NCI-H2107 (cell line): ENCODE measurements at places on chromosomes 2 and 18.

GRCh38 chr2:36356990-36357846, 1.6 kb downstream of the CRIM1 start:
- no peak for DNase-seq

- peak; percentile 35 for DNase-seq
Observed at GRCh38 chr18:8661754-8662559, 43.4 kb upstream of the MTCL1 start.

DNA sequence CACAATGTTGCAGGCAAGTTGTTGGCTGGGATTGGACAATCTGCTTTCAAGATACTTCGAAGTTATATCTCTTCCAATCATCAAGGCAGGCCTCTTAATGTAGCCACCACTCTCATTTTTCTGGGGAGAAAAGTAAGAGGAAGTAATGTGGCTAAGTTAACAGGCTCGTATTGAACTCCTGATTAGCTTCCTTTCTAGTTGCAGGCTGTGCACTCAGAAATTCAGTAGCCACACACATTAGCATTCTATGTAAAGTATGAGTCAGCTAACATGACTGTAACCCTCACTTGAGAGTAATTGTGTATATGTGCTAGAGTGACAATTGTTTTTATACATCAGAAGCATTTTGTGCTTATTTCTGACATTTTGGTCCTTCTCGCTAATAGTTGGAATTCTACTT, 3.3 kb downstream of the TWSG1 start:
- DNase-seq = no peak

DNA sequence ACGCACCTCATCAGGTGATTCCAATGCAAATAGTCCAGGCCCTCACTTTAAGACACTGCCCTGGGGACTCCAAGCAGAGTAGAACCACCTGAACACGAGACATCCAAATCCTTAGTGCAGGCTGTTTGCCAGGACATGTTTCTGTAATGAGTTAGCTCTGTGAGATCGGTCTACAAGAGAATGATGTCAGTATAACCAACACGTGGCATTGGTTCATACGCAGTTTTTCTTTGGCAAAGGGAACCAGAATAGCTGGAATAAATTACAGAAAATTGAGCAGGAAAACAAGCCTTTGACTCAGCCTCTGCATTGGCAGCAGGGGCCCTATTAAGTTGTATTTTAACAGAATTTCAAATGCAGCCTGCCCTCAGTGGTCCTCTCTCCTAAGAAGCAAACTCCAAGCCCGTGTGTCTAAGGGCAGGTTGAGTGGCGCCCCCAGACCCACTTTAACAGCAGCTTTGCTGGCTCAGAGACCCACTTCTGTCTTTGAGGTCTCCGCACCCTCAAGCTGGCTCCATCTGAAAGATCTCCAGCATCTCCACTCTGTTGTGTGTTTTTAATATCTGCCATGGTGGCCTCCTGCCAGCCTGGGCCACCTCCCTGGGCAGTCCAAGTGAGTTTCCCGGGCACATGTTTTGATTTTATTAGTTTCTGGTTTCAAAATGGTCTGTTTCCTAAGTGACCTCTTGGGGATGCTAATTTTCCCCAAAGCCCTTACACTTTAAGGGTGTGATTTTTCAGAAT, 61.3 kb downstream of the ALPK2 start:
- no peak for DNase-seq

DNA sequence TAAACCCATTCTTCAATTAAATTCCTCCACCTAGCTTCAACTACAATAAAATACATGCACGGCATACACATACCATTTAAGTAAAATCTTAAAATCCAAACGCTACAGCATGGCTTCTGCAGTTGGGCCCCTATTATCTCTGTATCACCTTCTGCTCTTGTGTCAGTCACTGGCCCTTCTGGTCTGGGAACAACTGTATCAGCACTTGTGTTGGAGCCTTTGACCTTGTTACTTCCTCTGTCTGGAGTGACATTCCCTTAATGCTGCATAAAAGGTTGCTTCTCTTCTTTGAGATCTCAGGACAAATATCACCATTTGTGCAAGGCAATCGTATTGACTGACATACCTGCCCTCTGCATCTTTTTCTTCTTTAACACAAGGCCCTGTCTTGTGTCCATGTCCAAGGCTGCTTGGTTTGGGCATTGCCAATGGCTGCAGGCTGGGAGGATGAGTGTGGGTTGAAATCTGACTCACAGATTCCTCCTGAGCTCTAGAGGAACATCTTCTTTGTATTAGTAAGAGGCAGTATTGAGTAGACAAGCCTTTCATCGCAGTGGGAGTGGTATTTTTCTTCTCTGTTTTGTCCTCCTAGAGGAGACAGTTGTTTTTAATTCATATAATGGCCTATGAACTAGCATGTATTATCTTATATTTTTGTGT, 267.8 kb upstream of the TRIB2 start:
- no peak for DNase-seq

GRCh38 chr18:8536922-8537321, 72.3 kb upstream of the RAB12 start:
- DNase-seq = no peak

GRCh38 chr2:170405326-170405725, 227.4 kb downstream of the MYO3B start:
- no peak for DNase-seq

DNA sequence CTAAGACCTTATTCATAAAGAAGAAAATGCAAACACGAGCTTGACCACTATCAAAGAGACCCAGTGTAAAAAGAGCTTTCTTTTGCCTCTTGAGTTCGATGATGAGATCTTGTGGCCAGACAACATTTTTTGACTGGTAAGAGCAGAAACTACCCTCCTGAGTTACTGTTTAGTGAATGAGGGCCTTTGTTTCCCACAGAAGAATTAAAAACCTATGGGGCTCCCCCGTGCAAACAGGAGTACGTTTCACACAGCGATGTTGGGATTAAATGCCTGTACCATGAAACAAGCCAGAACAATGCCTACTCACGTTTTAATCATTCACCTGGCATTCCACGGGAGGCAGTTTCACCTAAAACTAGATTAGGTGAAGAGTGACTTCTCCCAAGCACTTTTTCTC, 36.0 kb downstream of the MYCN start:
- DNase-seq = no peak

- DNase-seq = no peak
Observed at GRCh38 chr2:112841295-112842044, 4.9 kb upstream of the IL1B start.

DNA sequence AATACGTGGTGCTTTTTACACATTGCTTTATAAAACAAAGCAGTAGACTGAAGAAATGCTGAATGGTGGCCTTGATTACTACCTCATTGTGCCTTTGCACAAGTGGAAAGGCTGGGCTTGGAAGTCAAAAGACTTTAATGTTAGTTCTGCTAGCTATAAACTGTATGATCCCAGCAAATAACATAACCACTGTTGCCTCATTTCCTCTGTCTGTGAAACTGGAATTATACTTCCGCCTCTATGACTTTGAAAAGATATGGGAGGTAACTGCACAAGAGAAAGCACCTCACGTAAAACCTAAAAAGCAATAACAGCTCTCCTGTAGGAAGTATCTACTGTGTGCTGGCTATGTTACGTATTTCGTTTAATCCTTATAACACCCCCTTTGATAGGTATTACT, 43.4 kb upstream of the DSC1 start:
- DNase-seq = no peak

DNA sequence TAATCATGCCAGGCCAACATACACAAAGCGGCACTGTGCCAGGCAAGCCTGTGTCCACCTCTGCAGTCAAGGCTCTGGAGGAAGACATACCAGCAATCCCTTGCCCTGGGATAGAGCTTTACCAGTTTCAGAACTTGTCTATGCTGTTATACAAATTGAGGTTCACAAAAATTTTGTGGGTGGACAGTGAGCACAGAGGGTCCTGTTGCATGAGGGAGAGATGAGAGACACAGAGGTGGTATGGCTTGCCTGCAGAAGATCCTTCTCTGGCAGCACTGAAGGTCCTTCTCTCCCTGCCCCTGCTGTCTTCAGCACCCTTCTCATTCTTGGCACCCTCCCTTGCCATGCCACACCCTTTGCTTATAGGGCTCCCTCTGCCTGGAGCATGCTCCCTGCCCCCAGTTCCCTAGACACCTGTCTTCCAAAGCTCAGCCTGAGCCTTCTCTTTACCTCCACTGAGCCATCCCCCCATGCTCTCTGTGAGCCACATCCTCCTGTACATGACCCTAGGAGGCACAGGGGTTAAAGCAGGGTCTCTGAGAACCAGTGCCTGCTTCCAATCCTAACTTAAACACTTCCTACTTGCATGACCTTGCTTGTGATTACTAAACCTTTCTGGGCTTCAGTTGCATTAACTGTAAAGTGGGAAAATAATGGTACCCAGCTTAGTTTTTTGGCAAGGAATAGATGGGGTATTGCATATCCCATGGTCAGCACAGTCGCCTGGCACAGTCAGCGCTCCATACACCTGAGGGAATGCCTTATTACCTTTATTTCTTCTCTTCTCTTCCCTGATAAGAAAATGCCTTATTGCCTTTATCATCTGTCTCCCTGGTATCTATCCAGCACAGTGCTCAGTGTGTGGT, 857 bp downstream of the FABP1 start:
- no peak for DNase-seq

- peak; percentile 14 for DNase-seq
Observed at GRCh38 chr2:207390302-207391095, 139.3 kb upstream of the CREB1 start.

- DNase-seq = no peak
Observed at GRCh38 chr2:203662951-203663350, 43.5 kb upstream of the CD28 start.

DNA sequence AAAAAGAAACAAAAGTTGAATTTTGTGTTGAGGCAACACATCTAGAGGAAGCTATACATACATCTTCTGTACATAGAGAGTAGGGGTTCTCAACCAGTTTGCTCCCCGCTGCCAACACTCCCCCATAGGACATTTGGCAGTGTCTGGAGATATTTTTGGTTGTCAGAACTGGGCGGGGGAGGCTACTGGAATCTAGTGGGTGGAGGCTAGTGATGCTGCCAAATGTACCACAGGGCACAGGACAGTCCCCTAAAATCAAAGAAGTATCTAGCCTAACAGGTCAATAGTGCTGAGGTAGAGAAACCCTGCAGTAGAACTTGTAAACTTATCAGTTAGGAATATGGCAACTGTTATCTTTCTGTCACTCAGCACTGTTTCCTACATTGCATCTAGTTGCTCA, 21.3 kb downstream of the ADAM23 start:
- no peak for DNase-seq

- no peak for DNase-seq
Observed at GRCh38 chr2:221262651-221263050, 309.5 kb downstream of the EPHA4 start.
